ENCODE measurements at places on chromosomes 6 and 20.
A peak's percentile ranks its signal among the peaks of the same experiment; 100 is the strongest.

DNA sequence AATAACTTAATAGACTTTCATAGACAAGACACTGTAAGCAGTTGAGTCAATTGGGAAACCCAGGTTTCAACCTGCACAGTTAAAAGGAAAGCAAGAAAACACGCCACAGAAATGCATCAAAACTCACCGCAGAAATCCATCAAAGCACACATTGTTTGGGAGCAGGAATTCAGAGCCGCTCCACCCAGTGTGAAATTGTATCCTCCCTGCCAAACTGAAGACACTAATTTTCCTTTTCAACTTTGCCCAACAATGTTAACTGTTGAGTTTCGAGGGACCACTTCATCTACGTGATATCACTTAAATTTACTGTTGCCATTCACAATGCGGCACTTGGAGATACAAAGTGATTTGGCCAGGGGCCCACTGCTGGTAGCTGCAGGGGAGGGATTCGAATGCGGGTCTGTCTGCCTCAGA lies 92.7 kb downstream of the DACT2 start:
- no peak overlapping the region for H3K4me3 ChIP-seq
- H3K27me3 ChIP-seq: peaks cover 5% of the 10 kb centered on the region
- H3K4me1 ChIP-seq: no peaks in the 10 kb centered on the region
- DNase-seq: no peak

GRCh38 chr6:7042654-7043545 lies 64.9 kb upstream of the RREB1 start:
- H3K27me3 ChIP-seq: no peaks in the 10 kb centered on the region
- H3K4me3 ChIP-seq: no peak overlapping the region
- H3K4me1 ChIP-seq: peaks cover 5% of the 10 kb centered on the region
- no peak overlapping the region for H3K27ac ChIP-seq
- DNase-seq: no peak
- H3K36me3 ChIP-seq: no peaks in the 10 kb centered on the region

- H3K36me3 ChIP-seq: no peaks in the 10 kb centered on the region
- no peak for DNase-seq
- no peaks in the 10 kb centered on the region for H3K27me3 ChIP-seq
- no peaks in the 10 kb centered on the region for H3K4me1 ChIP-seq
- H3K4me3 ChIP-seq: no peak overlapping the region
- no peak overlapping the region for H3K27ac ChIP-seq
These were observed 1010.8 kb upstream of the EYS start for GRCh38 chr6:66717801-66718200.

GRCh38 chr6:75205776-75206575 lies at the start of gene COL12A1:
Gene COL12A1 (minus strand): TSS chr6:75206053. CDS start chr6:75202792, 3,261 bp downstream.
- peak within 1 kb of the TSS; percentile 16 for H3K4me3 ChIP-seq
- H3K4me1 ChIP-seq: peaks cover 62% of the 10 kb centered on the region
- H3K27ac ChIP-seq: no peak within 1 kb of the TSS

DNA sequence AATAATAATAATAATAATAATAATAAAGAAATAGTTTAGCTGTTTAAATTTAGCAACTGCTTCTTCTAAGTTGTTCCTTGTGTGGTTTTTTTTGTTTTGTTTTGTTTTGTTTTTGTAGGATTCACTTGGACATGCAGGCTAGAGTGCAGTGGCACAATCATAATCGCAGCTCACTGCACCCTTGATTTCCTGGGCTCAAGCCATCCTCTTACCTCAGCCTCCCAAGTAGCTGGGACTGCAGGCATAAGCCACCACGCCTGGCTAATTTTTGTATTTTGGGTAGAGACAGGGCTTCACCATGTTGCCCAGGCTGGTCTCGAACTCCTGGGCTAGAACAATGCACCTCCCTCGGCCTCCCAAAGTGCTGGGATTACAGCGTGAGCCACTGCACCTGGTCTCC lies 15.3 kb upstream of the EYA2 start:
- no peaks in the 10 kb centered on the region for H3K4me1 ChIP-seq
- H3K27ac ChIP-seq: no peak overlapping the region
- no peak for DNase-seq
- no peaks in the 10 kb centered on the region for H3K27me3 ChIP-seq
- H3K36me3 ChIP-seq: no peaks in the 10 kb centered on the region

Measured in CD4-positive, alpha-beta T cell (primary cell).